Activated T-cell treated with anti-CD3 and anti-CD28 coated beads, Interleukin-2, amount 50 U/mL, for 72 hours (primary cell): ENCODE measurements at places on chromosomes 2 and 18.

DNA sequence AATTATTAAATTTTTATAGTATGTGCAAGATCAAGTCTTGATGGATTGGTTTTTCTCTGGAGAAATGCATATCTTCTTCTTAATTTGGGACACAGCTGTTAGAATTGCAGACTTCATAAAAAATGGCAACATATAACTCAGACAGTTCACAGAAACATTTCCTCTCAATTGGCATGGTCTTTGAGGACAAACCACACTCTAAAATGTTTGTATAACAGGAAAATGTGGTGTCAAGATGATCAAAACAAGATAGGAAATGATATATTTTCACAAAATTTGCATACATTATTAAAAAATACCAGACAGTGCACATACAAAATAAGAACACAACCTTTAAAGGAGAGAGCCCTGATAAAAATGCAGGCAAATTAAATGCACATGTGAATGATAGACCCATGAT lies 63.9 kb downstream of the ICOS start:
- no peak for DNase-seq

GRCh38 chr2:198297350-198297749 lies 493.0 kb downstream of the PLCL1 start:
- DNase-seq, result no peak

GRCh38 chr2:76332871-76333270 lies 622.2 kb upstream of the GCFC2 start:
- DNase-seq, result no peak

GRCh38 chr2:96386470-96386869 lies 50.9 kb downstream of the NCAPH start:
- no peak for DNase-seq

DNA sequence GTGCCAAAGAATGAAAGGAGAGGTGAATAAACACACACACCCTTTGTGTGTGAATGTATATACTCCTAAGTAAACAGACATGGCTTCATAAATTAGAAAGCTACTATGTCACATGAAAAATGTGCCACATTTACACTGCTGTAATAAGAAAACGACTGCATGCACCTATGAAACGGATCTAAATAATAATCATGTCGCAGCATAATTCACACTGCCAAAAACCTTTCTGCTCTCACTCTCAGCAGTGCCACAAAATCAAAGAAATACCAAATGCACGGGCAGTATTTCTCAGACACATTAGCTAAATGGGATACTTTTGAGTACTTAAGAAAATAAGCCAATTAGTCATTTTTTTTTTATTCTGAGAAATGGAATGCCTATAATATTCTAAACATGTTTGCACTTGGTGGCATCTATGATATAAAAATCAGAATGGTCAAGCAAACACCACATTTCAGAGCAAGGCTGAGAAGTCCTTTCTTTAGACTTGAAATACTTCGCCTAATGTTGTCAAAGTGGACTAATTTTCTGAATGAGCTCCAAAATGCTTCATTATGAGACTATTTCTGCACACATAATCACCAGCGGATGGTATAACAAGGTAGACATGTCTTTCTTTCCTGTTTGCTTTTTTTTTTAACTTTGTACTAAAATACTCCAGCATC lies 6.6 kb downstream of the BCL11A start:
- DNase-seq, result no peak

GRCh38 chr2:164847981-164848741 lies 6.5 kb upstream of the COBLL1 start:
- DNase-seq, result no peak

GRCh38 chr2:240519396-240520129 lies 38.2 kb downstream of the ANKMY1 start:
- no peak for DNase-seq

- DNase-seq, result no peak
These were observed 42.5 kb downstream of the WDR35 start for GRCh38 chr2:19947184-19947940.
